ENCODE measurements at places on chromosomes 1 and 21. TPM values are rescaled to one million over a fixed set of nuclear protein-coding genes. Genes with fewer than 3 reads are reported as not detected.

Gene BSND
- polyA plus RNA-seq, result 0.06 TPM

Gene ACOT7
- polyA plus RNA-seq, result 14.1 TPM

Gene EPRS1
- polyA plus RNA-seq, result 94.2 TPM

Gene RNASEL
- 6.7 TPM for polyA plus RNA-seq

Gene OLFML2B
- polyA plus RNA-seq, result 105 TPM

Gene REN
- not detected for polyA plus RNA-seq

Gene OR2W3
- 0.86 TPM for polyA plus RNA-seq

Gene PERM1
- polyA plus RNA-seq, result 2.1 TPM

Gene S100A7A
- polyA plus RNA-seq, result not detected

Gene ETNK2
- 1.8 TPM for polyA plus RNA-seq

Gene LRRC8C
- polyA plus RNA-seq, result 10.9 TPM

Gene ZNF695
- polyA plus RNA-seq, result 3.0 TPM

Data from muscle of back (tissue), 13 donors.